Mammary epithelial cell (primary cell): ENCODE measurements at places on chromosomes 11 and 22. TPM values are rescaled to one million over a fixed set of nuclear protein-coding genes. Genes with fewer than 3 reads are reported as not detected.

- DNase-seq = no peak
Measured at GRCh38 chr11:74953451-74953850, 4.4 kb downstream of the SPCS2 start.

GRCh38 chr11:110339456-110340250, 43.2 kb upstream of the RDX start:
- DNase-seq = no peak

DNA sequence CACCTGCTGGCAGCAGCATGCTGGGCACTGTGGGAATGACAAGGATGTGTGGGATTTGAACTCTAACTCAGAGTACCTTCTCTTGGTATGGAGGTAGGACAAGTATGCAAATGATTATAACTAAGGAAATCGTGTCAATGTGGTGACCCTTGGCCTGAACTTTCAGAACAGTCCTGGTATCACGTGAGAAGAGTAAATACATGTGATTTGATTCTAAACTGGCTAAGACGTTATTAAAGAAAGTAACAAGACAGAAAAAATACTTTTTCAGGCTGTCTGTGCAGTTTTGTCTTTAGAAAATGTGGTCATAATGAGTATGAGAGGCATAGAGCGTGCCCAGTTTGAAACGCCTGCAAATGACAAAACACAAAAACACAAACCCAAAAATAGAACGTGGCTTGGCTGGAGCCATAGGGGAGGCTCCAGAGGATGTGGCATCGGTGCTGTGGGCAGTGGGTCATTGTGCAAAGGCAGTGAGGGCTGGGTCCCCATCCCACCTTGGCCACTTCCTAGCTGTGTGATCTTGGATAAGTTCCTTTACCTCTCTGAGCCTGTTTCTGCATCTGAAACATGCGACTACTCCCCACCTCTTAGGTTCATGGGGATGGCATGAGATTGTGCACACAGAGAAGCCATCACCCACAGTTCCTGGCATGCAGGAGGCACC, 18.4 kb upstream of the IL2RB start:
- no peak for DNase-seq

DNA sequence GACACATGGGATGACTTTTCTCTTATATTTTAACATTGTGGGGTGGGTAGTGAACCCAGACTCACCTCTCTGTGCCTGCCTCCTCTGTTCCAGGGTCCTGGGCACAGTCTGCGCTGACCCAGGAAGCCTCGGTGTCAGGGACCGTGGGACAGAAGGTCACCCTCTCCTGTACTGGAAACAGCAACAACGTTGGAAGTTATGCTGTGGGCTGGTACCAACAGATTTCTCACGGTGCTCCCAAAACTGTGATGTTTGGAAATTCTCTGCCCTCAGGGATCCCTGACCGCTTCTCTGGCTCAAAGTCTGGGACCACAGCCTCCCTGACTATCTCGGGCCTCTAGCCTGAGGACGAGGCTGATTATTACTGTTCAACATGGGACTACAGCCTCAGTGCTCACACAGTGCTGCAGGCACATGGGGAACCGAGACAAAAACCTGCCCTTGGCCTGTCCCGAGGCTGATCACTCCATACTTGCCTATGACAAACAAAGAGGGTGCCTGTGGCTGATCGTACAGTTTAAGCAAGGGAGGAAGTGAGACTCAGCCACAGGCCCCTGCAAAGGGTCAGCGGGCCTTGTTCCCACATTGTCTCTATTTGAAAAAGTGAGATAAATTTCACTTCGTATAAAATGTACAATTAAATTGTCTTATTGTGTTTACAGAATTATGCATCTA, 43.7 kb upstream of the TOP3B start:
- DNase-seq = no peak

GRCh38 chr11:11217289-11217928, 135.6 kb downstream of the CSNK2A3 start:
- no peak for DNase-seq

DNA sequence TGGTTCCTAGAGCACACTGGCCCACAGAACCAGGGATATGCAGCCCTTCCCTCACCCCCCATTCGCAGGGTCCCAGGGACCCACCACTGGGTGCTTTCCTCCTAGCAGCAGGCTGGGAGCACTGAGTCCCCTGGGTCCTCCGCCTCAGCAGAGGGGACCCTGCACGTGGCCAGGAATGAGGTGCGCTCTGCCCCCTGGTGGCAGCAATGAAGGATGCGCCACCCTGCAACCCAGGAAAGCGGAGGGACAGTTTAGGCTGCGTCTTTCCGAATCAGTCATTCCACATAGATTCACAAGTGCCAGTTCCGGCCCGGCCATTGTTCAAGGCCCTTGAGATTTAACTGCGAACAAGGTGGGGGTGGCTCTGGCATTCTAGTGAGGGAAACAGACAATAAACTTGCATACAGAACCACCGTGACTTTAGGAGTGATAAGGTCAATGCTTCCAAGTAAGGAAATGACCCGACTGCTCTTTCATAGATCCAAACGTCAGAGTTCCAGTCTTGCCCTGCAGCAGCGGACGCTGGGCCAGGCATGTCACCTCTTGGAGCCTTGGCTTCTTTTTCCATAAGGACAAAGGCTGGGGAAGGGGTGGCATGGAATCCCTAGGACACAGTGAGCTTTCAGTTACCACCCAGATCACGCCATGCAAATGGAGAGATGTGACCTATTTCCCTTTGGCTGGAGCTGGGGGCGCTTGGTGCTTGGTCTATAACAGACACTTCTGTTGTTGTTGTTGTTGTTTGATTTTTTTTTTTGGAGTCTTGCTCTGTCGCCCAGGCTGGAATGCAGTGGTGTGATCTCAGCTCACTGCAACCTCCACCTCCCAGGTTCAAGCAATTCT, 7.7 kb downstream of the RIN1 start:
- DNase-seq = peak; percentile 45

DNA sequence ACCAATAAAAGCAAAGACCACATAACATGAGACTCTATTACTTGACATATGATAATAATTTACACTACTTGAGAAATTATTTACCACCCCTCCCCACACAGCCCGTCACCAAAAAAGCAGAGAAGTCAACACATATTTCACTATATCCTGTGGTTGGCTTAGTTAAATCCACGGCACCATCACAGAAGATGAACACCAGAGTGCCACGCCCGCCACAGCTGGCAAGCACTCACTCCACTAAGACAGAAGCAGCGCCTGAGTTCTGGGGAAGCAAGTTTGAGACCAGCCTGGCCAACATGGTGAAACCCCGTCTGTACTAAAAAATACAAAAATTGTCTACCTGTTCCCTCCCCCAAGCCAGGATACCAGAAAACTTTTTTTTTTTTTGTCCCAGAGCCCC, 53.1 kb downstream of the PACSIN2 start:
- no peak for DNase-seq

DNA sequence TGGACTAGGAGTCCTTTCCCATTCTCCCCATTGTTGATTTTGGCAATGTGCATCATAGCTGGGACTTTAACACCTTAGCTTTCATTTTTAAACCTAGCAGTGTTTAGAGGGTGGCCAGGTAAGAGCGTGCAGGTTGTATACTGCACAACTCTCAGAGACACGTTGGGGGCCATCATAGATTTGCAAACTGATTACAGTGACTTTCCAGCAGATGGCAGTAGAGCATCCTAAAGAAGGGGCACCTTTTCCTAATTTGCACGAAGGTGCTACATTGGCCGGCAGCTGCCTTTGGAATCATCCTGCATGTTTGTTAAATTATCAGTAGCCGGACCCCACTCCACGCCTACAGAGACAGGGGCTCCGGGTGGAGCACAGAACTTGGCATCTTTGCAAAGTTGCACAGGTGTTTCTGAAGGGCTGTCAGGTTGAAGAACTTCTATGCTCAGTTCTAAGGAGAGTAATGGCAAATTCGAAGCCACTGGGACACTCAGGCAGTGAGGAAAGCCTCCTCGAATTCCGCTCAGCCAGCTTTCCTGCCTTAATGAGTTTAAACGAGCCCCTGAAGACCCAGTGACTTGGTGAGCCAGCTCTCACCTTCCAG, 7.7 kb downstream of the LHFPL7 start:
- DNase-seq = peak; percentile 48

The MPPED1 gene
- not detected for total RNA-seq

The CHRM4 gene
- total RNA-seq = 0.17 TPM

The KREMEN1 gene
- total RNA-seq = 9.1 and 18.7 TPM in 2 replicates

The GLYATL2 gene
- total RNA-seq = 1.0 TPM
